ENCODE measurements at places on chromosomes 1 and 21.

DNA sequence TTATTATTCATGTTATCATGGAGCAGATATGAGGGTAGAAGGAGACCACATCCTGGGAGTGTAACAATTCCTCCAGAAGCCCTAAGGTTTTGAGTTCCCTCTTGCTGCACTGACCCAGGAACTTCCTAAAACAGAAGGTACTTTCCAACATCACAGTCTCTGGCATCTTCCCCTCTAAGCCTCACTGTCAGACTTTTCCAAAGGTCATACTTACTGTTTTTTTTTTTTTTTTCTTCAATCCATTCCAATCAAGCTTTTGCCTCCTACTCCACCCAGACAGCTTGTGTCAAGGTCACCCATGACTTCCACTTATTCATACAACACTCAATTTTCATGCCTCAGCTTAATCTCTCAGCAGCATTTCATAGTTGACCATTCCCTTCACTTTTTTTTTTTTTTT, 18.4 kb upstream of the UQCRHL start:
- DNase-seq, result no peak

- no peak for DNase-seq
Measured at GRCh38 chr1:39204441-39205081, at the start of gene MACF1. TSS of gene MACF1 (plus strand) at chr1:39204695. CDS start at chr1:39205023, 328 bp downstream.

DNA sequence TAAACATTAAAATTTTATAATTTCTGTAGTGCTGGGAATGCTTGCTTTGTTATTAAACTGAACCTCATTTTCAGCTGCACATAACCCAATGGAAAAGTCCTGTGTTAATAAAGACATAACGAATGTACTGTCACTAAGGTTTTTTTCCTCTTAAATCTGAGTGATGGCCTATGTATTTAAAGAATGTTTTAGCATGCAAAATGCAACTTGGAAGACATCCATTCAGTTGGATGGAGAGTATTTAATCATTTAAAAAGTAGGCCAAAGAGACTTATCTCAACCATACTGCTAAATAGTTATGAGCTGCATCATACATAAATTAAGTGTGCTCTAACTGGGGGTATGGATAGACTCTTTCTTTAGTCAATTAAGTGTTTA, 48.5 kb downstream of the RWDD3 start:
- DNase-seq, result no peak

DNA sequence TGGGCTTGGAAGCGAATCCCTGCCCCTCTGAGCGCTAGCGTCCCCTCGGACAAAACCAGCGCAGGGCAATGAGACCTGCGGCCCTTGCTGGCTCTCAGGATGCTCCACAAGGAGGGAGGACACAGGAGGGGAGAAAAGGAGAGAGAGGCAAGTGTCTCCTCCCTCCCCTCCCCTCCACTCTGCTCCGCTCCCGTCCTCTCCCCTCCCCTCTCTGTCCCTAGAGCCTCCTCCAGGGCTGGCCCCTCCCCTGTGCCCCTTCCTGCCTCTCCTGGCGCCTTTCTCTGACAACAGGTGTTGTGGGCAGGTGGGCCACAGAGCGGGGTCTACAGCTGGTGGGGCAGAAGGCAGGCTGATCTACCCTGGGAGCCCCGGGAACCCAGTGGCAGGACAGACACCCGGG, 35.2 kb downstream of the TP73 start:
- DNase-seq, result no peak

DNA sequence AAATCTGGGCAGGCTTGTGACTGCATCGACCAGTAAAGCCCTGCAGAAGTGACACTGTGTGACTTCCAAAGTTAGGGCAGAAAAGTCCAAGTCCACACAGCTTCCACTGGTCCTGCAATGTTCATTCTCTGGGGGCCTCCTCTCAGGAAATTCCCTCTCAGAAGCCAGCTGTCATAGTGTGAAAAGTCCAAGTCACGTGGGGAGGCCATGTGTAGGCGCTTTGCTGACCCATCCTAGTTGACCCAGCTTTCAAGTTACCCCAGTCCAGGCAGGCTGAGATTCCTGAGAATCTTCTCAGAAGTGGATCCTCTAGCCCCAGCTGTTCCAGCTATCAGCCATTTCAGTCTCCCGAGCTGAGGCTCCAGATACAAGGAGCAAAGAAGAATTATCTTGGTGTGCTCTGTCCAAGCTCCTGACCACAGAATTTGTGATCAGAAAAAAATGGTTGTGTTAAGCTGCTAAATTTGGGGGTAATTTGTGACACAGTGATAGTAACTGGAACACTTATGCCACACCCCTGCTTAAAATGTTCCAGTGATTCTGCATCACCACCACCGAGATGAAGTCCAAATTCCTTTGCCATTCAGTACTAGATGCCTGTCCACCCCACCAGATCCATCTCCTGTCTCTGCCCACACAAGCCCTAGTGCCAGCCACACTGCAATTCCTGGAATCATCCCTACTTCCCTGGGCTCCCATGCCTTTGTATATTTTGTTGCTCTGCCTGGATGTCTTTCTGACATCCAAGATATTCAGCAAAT, 2.5 kb upstream of the STUM start:
- no peak for DNase-seq

DNA sequence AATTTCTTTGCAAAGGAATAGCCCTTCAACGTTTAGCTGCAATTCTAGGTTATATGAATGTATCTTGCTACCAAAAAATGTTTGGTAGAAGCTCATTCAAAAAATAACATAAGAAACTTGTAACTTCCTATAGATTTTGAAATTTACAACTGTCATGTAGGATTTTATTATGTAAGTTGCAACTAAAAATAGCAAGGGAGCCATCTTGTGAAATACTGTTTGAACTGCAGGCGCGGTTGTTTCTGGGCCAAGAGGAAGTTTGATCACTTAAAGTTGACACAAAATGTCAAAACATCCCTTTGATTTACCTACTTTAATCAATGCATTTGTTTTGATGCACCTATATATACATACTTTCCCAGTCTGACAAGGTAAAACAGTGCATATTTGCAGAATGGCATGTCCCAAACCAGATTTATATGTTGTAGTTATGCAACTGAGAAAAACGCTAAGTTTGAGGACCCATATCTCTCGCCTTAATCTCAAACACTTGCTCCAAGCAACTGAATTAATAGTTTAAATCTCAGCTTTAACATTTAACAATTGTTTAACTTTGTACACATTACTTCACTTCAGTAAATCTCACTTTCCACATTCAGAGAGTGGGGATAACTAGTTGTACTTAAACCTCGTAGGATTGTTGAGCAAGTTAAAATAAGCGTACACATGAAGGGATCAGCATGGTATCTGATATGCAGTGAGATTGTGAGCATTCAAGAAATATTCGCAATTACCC, 63.9 kb downstream of the KCNK2 start:
- DNase-seq, result no peak

DNA sequence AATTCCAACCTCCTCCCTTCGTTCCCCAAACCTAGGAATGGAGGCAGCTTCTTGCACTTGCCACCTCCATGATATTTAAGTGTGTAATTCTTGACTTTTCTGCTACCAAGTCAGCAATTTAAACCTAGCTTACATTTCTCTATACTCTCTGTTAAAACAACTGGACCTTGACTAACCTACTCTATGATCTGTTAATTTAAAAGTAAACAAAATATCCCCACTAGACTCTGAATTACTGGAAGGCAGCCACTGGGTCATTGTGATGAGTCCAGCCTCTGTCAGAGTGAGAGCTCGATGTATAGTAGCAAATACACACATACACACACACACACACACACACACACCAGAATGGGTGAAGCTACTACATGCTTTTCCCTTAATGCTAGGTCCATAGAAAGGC, 40.0 kb upstream of the DHCR24 start:
- no peak for DNase-seq

GRCh38 chr1:228827019-228827418, 91.7 kb downstream of the RHOU start:
- DNase-seq, result no peak

DNA sequence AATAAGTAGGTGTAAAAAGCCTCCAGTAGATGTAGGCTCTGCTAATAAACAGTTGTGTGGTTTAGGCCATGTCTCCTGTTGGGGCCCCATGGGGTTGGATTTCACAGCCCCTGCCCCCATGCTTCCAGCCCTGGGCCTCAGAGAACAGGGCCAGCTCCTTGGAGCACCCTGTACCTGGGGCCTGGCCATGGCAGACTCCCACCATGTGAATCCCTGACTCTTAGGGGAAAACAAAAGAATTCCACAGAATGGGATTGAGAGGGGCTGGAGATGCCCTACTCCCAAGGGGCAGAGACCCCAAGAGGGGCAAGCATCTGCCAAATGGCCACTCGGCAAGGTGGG, 11.5 kb downstream of the LRP8 start:
- DNase-seq, result no peak

GRCh38 chr1:87151500-87152421, 176.9 kb upstream of the LMO4 start:
- DNase-seq, result no peak

DNA sequence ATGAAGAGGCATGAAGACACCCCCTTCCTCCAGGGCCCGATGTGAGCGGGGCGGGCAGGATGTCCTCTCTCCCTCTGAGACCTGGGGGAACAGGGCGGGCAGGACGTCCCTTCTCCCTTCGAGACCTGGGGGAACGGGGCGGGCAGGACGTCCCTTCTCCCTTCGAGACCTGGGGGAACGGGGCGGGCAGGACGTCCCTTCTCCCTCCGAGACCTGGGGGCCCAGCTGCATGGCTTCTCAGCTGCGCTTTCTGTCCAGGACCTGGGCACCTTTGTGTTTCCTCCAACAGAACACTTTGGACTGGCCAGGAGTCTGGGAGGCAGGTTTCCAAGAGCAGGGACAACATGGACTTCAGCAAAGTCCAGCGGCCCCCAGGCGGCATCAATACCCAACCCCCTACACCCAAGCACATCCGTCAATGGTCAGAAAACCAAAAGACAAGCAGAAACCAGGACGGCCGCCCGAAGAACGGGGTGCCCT, 30.8 kb upstream of the ADARB1 start:
- DNase-seq, result no peak
